Activated T-helper 2 cell treated with anti-CD3 and anti-CD28 coated beads, Interferon-gamma antibody, Interleukin-2, Interleukin-4, amounts not matched to agents 10 μg/mL and 5 μg/mL and 100 μg/mL, durations not matched to agents 14 hours and 24 hours and 36 hours (primary cell): ENCODE measurements at places on chromosomes 3 and 15. TPM values are rescaled to one million over a fixed set of nuclear protein-coding genes. Genes with fewer than 3 reads are reported as not detected.

CIB1 gene
- 159 and 162 TPM in 2 replicates for total RNA-seq

GRCh38 chr3:102450976-102451375 is 16.2 kb downstream of the ZPLD1 start:
- DNase-seq, result no peak

- no peak for DNase-seq
These were observed 3.7 kb upstream of the FAM107A start for GRCh38 chr3:58580826-58581327.

GRCh38 chr15:44999105-44999504 is 23.9 kb upstream of the SORD start:
- no peak for DNase-seq

- DNase-seq, result no peak
These were observed 5.8 kb upstream of the TMEM41A start for GRCh38 chr3:185504636-185505035.

DNA sequence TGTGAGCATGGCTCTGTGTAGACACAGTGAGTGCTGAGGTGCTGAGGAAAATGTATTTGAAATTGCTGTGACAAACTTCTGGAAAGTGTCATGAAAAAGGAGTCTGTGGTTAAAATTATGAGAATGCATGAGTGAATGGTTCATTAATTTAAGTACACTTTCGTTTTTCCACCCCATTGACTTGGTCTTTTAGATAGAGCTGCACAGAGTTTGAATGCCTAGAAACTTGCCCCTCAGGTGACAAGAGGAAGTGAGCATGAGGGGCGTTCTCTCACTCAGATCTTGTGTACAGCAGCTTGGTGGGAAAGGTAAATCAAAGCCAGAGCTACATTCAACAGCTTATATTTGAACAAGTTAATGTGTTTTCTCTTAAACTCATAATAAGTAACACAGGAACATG is 296.8 kb downstream of the WDR72 start:
- DNase-seq, result no peak
